ENCODE measurements at places on chromosomes 11 and 22.

DNA sequence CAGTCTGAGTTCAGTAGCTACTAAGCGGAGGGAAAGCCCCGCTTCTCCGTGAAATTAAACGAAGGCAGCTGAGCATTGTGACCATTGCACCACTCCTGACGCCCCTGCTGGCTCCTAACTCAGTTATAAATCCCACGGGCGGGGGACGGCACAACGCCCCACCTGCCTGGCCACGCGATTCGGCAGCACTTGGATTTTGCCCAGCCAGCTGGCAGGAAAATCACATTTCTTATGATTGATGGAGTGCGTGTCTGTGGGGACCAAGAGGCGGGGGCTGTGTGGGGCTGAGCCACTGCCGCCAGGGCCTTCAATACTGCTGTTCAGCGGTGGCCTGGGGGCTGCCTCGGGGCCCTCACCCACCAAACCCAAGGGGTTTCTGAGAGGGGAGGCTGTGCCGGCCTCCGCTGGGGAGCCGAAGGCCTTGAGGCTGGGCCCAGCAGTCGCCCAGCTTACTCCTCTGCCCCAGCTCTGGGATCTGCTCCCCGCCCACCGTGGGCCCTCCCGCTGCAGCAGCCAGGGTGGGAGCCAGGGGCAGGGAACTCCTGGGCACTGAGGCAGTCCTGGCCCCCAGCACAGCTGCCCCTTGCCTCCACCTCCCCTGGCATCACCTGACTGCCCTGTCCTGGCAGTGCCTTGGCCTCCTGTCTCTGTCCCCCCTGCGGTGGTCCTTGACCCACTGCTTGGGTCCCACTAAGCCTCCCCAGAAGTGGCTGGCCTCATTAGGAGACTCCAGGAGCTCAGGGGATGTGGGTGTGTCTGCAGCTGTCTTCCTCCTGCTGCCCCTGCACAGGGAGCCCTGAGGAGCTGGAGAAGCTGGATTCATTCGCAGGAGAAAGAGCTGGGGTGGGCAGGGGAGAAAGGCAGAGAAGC is 30.7 kb downstream of the SHISAL1 start:
- DNase-seq = no peak

DNA sequence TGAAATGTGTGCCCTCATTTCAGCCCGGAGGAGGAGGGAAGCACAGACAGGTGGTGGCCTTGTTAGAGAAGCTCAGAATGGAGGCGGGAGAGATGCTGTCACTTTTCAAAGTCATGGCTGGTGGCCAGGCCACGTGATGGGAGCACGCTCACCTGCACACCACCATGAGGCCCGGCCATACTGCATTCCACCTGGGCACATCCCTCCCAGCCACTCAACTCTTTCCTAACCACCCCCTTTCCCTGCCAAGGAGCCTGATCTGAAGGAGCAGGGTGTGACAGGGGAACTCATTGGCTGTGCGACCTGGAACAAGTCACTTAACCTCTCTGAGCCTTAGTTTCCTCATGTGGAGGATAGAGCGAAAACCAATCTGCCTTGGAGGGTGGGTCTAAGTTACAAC is 364.5 kb downstream of the CTTN start:
- DNase-seq = no peak

DNA sequence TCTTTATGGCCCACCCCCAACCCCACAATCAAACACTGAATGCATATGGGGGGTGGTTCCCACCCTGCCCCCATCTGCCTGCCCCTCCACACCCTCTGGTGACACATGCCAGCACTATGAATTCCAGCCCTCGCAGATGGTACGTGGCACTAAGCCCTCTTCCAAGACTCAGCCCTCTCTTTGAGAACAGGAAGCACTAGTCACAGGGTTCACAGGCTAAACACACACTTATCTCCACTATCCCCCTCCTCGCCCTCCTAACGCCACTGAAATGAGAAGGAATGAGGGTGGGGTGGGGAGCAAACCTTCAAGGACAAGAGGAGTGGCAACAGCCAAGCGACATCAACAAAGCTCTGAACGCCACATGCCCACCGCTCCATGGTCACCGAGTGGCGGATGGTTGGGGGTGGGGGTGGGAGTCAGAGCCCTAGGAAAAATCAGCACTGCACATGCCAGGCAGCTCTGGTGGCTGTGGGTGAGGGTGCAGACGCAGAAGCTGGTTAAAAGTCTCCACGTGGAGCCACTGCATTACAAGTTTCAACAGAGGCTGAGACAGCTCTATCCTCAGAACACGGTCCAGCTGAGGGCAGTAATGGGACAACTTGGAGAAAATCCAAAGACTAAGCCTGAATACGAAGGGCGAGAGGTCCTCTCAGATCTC is 33.6 kb downstream of the TMEM184B start:
- peak; percentile 25 for DNase-seq

DNA sequence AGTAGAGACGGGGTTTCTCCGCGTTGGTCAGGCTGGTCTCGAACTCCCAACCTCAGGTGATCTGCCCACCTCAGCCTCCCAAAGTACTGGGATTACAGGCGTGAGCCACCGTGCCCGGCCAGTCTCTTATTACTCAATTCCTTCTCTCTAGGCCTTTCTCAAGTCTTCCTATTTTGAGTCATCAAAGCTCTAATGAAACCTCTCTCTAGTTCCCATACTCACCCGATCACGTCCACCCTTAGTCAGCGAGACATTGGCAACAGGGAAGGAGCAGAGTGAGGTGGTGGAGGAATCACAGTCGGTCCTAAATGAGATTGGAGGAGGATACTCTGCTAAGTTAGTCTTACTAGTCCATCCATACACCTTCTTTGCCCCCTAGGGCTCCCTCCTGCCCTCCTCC is 5.0 kb downstream of the BSCL2 start:
- DNase-seq = no peak

Measured in cardiac muscle cell (in vitro differentiated cells and primary cell).